CD8-positive, alpha-beta memory T cell (primary cell): ENCODE measurements at places on chromosomes 1 and 21. TPM values are rescaled to one million over a fixed set of nuclear protein-coding genes. Genes with fewer than 3 reads are reported as not detected.
A peak's percentile ranks its signal among the peaks of the same experiment; 100 is the strongest.

Gene AMPD1
- not detected for polyA plus RNA-seq

DNA sequence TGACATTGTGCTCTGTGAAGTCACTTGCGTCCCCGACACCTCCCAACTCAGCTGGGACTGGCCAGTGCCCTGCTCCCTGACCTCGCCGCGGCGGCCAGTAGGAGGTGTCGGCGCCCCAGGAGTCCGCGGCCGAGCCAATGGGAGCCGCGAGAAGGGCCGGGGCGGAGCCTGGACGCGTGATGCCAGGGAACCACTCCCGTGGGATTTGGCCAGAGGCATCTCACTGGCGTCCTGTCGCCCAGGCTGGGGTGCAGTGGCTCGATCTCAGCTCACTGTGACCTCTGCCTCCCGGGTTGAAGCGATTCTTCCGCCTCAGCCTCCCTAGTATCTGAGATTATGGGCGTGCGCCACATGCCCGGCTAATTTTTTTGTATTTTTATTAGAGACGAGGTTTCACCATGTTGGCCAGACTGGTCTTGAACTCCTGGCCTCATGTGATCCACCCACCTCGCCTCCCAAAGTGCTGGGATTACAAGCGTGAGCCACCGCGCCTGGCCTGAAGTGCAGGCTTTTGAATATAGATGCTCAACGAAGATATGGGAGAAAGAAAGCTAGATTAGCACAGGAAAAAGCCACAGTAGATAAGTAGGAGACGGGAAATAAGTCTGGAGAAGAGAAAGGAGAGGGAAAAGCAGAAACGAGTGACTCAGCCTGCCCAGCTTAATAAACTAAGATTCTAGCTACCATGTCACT lies 38.0 kb downstream of the ZBTB8OS start:
- no peaks in the 10 kb centered on the region for H3K4me1 ChIP-seq
- no peak overlapping the region for H3K27ac ChIP-seq
- no peaks in the 10 kb centered on the region for H3K27me3 ChIP-seq
- no peaks in the 10 kb centered on the region for H3K36me3 ChIP-seq
- peak overlapping the region; percentile 57 for H3K4me3 ChIP-seq
- peak; percentile 45 for DNase-seq

- no peak overlapping the region for H3K4me3 ChIP-seq
- no peak for DNase-seq
- no peaks in the 10 kb centered on the region for H3K27me3 ChIP-seq
- H3K27ac ChIP-seq: no peak overlapping the region
Observed at GRCh38 chr1:119226913-119227312, 86.5 kb upstream of the WARS2 start.

- H3K36me3 ChIP-seq: no peaks in the 10 kb centered on the region
- no peak for DNase-seq
- H3K27ac ChIP-seq: no peak overlapping the region
Observed at GRCh38 chr1:14698314-14698713, 99.8 kb downstream of the KAZN start.
